Activated T-helper 1 cell treated with Interleukin-2 at 50 U/mL for 16 hours (primary cell): ENCODE measurements at places on chromosomes 3 and 15.

- no peak for DNase-seq
These were observed 29.4 kb downstream of the LYSMD4 start for GRCh38 chr15:99703603-99704443.

DNA sequence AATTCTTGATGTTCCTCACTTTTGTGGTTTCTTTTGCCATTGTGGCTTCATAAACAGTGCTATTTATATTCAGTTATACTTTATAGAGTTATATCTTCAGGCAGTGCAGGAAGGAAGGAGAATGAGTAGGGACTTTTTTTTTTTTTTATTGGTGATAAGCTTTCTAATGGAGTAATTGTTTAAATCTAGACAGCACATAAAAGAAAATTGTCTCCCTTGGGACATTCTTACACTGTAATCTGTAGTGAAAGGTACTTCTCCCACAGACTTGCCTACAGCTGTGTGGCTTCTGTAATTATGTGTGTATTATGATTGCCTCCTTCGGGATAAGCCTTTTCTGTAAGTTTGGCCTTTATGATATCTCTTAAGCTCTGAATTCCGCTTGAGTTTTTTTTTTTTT is 41.6 kb downstream of the WDR76 start:
- DNase-seq = no peak

GRCh38 chr3:155012584-155012983 is 67.5 kb upstream of the MME start:
- DNase-seq = no peak

DNA sequence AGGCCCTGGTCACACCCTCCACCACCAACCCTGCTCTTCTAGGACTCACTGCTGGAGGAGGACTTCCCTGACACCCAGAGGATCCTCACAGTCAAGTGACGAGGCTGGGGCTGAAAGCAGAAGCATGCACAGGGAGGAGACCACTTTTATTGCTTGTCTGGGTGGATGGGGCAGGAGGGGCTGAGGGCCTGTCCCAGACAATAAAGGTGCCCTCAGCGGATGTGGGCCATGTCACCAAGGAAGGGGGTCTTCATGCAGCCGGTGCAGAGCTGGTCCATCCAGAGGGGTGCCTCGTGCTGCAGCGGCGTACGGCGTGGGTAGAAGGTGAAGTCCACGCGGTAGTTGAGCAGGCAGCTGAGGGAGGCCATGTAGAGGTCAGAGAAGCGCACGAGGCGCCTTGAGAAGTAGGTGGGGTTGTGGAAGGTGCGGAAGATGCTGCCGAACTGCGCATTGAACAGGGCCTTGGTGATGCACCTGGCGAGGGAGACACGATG is 9.4 kb downstream of the NT5DC2 start:
- DNase-seq = no peak

DNA sequence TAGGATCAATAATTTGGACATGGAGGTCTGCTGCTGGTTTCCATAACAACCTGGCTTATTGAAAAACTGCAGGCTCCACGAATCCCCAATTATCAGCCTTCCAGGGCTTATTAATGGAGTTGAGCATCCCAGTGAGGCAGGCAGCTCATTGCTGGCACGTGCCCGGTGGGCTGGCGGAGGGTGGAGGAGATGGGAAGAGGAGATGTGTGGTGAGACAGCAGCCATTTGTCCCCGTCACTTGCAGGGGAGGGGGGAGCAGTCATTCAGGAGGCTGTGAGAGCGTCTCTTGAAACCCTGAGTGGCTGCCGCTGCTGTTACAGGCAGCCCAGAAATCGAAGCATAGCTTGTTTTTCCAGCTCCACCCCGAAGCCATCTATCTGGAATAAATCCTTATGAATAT is 70.6 kb downstream of the GAP43 start:
- no peak for DNase-seq

GRCh38 chr3:33865133-33865532 is 66.7 kb downstream of the PDCD6IP start:
- DNase-seq = no peak
